ENCODE measurements at places on chromosomes 4 and X.

- DNase-seq = no peak
Observed at GRCh38 chr4:85557016-85557901, 82.3 kb downstream of the ARHGAP24 start.

GRCh38 chr4:2535376-2536192 is 863 bp upstream of the FAM193A start:
- DNase-seq = no peak

DNA sequence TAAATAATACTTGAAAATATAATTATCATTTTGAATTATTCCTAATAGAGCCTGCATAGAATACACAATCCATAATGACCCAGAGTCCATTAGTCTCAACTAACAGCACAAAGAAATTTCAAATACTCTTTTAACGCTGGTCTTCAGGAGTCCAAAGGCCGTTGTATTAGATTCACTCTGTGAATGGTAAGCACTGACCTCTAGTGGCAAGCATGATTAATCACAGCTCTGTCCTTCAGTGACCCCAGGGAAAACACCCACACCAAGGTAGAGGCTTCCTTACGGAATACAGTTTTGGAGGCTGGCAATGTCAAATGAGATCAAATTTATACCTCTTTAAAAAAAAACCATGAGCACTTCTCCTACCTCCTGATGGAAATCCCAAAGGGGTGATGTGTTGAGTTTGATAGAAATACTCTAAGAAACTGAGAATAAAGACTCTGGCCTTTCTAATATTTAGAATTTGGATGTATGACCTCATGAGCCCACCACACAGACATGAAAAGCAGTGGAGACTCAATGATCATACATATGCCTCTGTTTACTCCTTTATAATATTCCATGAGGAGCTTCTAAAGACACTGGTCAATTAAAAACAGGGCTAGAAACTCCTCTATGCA is 147.2 kb upstream of the DKK2 start:
- no peak for DNase-seq

- DNase-seq = no peak
Observed at GRCh38 chr4:121706595-121707021, 9.8 kb upstream of the ANXA5 start.

- no peak for DNase-seq
Observed at GRCh38 chr4:87024201-87024600, 89.4 kb downstream of the AFF1 start.

DNA sequence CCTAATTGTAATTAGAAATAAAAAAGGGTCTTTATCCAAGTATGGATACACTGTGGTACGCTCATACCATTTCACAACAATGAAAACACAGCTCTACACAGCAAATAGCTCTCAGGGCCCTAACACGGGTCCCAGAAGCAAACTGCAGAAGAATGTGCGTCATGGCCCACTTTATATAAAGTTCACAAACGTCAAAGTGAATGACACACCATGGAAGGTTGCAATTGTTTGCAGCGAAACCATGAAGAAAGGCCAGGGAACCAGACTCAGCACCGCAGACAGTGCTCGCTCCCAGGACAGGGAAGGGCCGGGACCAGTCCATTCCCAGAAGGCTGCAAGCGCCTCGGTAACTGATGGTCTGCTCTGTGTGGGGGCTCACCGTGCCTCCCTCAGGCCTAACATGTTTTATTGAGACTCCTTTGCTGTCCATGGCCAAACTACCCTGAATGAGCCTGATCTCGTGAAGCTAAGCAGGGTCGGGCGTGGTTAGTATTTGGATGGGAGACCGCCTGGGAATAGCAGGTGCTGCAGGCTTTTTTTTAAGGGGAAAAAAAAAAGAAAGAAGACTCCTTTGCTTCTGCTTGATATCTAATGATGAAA is 47.8 kb downstream of the ACOX3 start:
- DNase-seq = no peak

- peak; percentile 36 for DNase-seq
Observed at GRCh38 chrX:153727123-153727931, 2.7 kb downstream of the ABCD1 start.

DNA sequence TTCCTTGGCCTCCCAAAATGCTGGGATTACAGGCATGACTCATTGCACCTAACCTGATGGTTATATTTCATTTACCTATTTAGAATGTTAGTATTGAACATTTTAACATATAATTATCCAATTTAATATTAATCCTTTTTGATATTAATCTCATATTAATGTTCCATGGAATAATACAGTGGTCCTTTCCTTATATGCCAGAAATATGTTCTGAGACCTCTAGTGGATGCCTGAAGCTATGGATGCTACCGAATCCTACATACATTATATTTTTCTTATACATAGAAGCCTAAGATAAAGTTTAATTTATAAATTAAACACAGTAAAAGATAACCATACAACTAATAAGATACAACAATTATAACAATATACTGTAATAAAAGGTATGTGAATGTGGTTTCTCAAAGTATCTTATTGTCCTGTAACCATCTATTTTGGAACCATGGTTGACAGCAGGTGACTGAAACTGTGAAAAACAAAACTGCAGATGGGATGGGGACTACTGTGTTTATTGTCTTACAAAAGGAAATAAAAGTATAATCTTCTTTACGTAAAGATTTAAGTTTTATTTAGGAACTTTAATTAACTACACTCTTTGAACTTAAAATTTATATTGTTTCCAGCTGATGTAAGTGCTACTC is 431.4 kb downstream of the GRID2 start:
- DNase-seq = no peak

- DNase-seq = no peak
Observed at GRCh38 chrX:132022198-132022966, 720 bp upstream of the STK26 start.

DNA sequence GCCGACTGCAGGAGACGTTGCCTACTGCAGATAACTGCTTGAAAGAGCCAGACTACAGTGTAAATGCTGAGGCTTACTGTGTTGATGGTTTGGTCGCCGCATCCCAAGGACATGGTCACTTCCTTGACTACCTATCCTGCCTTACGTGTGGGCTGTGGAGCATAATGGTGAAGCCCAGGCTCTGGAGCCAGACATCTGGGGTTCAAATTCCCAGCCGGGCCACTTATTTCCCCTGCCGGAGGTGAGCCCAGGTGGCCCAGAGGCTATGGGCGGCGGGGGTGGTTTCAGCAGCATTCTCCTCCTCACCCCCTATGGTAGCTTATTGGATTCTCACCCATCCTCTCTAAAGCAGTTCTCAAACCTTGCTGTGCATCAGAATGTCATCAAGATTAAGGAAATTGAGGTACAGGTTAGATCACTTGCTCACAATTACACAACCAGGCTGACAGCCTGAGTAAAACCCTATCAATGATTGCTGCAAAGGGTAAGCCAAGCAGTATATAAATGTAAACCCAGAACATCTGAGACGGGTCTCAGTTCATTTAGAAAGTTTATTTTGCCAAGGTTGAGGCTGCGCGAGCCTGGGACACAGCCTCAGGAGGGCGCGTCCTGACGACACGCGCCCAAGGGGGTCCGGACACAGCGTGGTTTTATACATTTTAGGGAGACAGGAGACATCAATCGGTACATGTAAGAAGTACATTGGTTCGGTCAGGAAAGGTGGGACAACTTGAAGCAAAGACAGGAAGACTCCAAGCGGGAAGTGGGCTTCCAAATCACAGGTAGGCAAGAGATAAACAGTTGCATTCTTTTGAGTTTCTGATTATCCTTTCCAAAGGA is 48.5 kb downstream of the EVC start:
- DNase-seq = no peak

- DNase-seq = no peak
Observed at GRCh38 chrX:110153896-110154295, 151.0 kb downstream of the TMEM164 start.

DNA sequence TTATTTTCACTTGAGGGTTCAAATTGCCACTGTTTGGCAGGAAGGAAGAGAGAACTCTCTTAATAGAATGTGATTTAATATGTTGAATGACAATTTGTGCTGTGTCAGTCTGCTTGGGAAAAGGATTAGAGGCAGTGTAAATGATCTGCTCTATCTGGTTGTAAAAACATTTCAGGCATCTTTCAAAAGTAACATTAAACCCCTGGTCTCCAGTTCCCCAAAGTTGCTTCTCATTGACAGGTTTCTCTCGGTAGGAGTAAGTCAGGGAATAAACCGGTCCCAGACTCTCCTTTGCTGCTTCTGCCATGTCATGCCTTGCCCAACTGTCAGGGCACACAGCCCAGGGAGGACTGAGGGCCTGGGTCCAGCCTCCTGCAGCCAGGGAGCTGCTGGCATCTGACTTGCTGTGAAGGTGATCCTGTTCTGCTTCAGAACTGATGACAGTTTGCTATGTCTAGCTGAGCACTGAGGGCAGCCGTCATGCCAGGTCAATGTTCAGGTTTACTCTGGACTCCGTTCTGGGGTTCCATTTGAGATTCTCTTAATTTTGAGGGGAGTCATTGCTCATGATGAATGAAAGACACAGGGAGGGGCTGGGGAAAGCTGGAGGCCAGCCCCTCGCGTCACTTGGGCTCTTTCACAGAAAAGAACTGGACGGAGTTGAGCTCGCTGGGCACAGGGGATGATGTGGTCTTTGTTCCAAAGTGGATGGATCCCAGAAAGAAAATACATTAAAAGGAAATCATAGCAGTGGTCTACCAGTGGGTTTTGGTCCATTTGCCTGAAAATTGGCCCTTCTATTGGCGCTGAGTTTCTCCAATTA is 312.4 kb downstream of the ARHGAP10 start:
- DNase-seq = no peak

DNA sequence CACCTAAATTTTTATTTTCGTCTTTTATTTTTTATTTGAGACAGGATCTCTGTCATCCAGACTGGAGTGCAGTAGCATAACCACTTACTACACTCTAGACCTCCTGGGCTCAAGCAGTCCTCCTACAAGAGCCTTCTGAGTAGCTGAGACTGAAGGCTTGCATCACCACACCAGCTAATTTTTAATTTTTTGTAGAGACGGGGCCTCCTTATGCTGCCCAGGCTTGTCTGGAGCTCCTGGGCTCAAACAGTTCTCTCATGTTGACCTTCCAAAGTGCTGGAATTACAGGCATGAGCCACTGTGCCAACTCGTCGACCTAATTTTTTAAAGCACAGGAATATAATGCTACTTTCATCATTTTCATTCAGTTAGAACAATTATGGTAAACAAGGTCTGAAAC is 405.4 kb downstream of the AR start:
- no peak for DNase-seq

DNA sequence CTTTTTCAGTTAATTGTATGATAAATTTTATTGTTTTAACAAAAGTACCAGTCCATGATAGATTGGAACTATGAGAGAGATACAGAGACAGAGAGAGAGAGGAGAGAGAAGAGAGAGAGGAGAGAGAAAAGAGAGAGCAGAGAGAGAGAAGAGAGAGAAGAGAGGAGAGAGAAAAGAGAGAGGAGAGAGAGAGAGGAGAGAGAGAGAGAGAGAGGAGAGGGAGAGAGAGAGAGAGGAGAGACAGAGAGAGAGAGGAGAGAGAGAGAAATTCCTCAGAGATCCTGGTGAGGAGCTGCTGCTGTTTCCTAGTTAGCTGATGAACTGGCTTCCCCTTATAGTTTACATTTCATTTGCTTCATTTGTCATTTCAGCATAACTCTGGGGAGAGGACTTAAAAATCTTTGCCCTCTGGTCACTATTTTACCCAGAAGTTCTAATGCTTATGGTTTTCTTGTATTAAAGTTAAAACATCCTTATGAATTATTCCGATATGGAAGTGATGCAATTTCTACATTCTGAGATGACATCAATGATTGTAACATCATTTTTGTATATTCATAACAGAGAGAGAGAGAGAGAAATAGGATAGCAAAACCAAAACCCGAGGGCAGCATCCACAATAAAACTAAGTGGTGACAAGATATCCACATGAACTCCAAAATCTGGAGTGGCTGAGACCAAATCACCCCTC is 10.8 kb downstream of the CTAG1A start:
- DNase-seq = no peak

GRCh38 chr4:78939667-78940008 is 400 bp upstream of the PAQR3 start:
- no peak for DNase-seq

DNA sequence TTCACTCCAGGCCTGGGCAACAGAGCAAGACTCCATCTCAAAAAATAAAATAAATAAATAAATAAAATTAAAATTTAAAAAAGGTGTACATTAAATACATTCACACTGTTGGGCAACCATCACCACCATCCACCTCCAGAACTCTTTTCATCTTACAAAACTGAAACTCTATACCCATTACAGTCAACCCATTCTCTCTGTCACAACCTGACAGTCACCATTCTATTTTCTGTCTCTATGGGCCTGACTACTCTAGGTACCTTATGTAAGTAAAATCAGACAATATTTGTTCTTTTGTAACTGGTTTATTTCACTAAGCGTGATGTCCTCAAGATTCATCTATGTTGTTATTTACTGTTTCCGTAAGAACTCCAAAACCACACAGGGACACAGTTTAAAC is 59.6 kb downstream of the FRYL start:
- no peak for DNase-seq

DNA sequence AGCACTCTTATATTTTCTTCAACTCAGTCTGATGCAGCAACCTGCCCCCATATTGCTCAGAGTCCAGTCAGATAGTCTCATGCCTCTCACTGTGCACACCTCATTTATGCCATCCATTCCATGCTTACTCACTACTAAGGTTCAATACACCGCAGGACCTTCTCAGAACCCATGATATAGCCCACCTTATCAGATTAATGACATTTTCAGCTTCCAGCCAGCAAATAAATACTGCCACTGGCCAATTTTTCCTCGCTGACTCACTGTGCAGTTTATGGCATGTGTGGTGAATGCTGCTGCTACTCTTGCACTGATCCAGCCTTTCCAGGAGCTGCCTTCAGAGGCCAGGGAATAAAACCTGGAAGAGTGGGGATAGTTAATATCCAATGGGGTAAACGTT is 380.6 kb upstream of the SPOCK3 start:
- no peak for DNase-seq

DNA sequence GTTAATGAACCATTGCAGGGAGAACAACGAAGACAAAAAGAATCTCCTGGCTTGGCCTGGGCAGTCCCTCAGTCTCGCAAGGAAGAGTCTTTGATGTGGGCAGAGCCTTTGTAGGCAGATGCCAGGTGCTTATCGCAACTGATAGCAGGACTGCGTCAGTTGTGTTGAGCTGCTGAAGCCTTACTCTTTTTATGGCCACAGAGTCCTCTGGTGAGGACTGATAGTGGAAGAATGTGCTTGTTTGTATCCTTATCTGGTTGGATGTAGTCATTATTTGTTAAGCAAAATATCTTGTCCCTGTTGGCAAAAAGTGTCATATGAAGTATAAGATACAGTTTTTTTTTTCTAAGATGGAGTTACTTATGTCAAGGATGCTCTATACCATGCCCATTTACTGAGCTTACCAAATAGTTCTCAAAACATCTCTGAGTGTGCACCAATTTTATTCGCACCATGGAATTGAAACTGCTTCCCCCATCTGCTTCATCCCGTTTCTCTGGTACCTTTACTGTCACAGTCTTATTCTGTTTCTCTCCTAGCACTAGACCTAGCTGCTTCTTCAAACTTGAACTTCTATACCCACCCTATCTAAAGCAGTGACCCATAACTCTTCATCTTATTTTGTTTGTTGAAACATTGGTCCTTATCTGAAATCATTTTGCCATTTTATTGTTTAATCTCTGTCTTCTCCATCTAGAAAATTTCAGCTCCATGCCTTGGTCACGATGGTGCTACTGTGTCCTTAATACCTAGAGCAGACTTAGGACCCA is 47.0 kb upstream of the SPRY1 start:
- no peak for DNase-seq

GRCh38 chr4:60389633-60390032 is 810.5 kb upstream of the ADGRL3 start:
- DNase-seq = no peak

GRCh38 chr4:122541996-122542395 is 78.9 kb downstream of the IL21 start:
- no peak for DNase-seq

All from uterus (tissue), 4 donors.